ENCODE measurements at places on chromosomes 7 and 10. TPM values are rescaled to one million over a fixed set of nuclear protein-coding genes. Genes with fewer than 3 reads are reported as not detected.

EXOSC1 gene
- total RNA-seq, result 33.7 TPM

GRCh38 chr10:79071396-79071923 lies 2.7 kb downstream of the ZMIZ1 start:
- DNase-seq, result no peak

- DNase-seq, result no peak
Measured at GRCh38 chr10:72228318-72228751, 12.3 kb upstream of the ASCC1 start.

VWDE gene
- 7.5 TPM for total RNA-seq

DNA sequence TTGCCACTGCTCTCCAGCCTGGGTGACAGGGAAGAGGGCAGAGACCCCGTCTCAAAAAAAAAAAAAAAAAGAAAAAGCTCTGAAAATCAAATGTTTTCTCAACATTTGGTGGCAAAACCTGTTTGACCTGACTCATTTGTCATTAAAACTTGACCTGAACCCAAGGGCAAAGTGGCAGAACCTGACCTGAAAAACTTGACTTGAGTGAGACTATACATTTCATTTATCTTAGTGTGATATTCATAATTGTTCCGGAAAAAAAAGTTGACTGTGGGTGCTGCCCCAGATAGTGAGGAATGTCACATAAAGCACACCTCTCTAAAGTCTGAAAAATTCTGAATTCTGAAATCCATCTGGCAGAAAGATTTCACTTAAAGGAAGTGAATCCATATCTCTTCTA lies 2.3 kb upstream of the TAX1BP1 start:
- DNase-seq, result no peak

GNAT3 gene
- total RNA-seq, result not detected

GPRIN2 gene
- total RNA-seq, result not detected

DNA sequence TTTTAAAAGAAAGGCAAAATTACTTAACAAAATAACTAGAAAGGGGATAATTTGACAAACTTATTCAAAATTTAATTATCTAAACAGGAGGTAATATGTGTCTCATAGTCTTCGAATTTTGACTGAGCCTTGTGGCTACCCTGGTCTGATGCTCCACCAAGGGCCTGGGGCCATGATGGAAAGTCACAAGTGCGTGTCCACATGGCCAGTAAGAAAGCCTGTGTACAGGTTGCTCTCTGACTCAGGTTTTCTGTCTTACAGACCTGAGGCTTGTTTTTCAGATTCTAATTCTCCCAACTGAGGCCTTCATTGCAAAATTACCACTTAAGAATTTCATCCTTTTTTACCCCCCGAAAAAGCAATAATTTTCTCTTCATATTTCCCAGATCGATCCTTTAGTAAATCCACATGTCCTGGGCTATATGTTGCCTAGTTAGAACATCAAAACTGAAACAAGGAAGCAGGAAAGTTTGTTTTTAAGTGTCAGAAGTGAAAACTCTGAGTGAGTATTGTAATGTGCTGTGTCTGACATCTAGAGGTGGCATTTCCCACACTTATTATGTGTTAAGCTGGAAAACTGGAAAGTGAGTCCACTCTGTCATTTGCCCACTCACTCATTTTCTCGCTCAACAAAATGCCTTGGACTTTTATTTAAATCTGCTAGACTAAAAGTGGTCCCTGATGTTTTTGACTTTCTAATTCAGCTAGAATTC lies 10.0 kb downstream of the CYP3A43 start:
- peak; percentile 24 for DNase-seq

DNA sequence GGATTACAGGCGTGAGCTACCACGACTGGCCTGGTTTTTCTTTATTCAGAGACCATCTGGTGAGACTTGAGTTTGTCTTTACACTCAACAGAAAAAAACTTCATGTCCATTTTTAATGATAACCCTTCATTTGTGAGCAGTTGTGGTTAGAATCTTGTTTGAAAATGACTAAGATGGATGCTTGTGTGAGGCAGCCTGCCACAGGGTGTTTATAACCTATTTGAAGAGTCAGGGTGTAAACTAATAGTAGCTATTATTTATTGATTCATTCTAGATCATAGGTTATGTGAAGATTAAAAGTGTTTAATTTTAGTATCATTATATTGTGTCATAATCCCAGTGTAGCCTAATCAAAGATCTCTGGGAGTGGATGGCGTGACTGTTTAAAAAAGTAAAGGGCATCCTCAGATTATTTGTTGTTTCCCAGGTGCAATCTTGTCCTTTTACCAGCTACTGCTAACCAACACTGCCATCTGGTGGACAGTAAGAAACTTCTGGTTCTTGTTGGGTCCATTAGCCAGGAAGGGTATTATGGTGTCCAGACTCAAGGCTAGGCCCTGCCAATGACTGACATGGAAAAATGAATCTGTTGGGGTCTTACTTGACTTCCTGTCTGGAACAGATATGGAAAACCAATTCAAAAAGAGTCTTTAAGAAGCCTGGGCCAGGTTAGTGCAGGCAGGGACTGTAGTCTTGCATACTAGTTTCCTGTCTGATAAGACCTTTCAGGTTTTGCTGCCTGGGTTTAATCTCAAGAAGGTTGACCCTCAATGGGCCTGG lies 24.9 kb downstream of the NRBF2 start:
- peak; percentile 78 for DNase-seq

VAX1 gene
- under 0.01 TPM for total RNA-seq

NCF1 gene
- total RNA-seq, result 2.2 TPM

GRCh38 chr10:28217848-28218247 lies 85.0 kb downstream of the MPP7 start:
- DNase-seq, result no peak

EXOC6 gene
- 14.0 TPM for total RNA-seq

DNA sequence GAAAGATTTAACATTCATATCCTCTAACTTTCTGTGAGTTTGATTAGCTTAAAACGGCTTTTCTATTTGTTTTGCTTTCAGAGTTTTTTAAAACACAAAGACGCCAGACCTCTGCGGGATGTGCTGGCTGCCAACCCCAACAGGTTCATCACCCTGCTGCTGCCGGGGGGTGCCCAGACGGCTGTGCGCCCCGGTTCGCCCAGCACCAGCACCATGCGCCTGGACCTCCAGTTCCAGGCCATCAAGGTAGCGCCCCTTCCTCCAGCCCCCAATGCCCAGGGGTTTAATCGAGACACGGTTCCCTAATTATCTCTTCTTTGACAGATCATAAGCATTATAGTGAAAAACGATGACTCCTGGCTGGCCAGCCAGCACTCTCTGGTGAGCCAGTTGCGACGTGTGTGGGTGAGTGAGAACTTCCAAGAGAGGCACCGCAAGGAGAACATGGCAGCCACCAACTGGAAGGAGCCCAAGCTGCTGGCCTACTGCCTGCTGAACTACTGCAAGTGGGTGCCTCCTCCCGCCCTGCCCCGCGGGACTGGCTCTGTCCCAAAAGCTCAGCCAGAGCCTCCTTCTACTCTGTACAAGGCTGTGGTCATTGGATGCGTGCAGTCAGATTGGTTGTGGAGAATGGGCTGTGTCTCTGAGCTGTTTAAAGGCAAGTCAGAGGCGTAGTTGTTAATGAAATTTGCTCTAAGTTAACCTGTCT lies 71.2 kb downstream of the TRRAP start:
- no peak for DNase-seq

GRCh38 chr7:103630318-103630717 lies 184.3 kb upstream of the SLC26A5 start:
- DNase-seq, result no peak

DNA sequence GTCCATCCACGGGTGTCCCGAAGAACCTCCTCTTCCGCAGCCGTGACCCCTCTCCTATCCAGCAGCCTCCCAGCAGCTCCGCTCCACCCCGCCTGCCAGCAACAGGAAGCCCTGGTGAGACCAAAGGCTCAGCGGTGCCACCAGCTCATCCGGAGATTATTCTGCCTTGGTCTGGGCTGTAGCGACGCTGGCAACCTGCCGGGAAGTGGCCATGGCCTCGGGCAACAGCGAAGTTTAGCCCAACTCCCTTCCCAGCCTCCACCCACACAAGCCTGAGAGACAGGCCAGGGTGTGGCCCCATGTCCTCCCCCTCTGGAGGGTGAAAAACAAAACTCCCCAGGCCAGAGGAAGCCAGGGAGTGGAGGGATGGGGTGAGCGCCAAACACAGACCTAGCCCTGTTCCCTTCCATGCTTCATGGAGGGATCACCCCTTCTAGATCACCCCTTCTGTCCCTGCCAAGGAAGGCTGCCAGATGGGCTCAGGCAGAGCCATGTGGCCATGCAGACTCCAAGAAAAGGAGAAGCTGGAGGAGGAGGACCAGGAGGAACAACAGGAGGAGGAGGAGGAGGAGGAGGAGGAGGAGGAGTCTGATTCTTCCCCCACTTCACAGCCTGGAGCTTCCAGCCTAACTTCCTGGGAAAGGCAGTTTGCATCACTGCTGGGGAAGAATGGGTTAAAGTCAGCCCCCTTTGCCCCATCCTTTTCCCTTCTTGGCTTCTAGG lies 918 bp downstream of the CALHM2 start:
- DNase-seq, result peak; percentile 34

H2BK1 gene
- not detected for total RNA-seq

GRCh38 chr7:141178486-141179135 lies 104.7 kb downstream of the TMEM178B start:
- DNase-seq, result no peak

- no peak for DNase-seq
Measured at GRCh38 chr10:93267521-93267920, 193.8 kb downstream of the CYP26A1 start.

DNA sequence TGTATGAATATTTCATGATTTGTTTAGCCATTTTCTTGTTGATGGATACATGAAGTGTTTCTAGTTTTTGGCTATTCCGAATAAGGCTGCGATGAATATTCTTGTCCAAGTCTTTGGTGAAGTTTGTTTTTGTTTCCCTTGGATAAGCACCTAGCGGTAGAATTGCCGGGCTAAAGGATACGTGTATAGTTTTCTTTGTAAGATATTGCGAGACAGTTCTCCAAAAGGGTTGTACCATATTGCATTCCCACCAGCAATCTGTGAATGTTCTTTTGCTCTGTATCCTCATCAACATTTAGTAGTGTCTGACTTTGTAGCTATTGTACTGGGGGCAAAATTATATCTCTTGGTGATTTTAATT lies 142.6 kb downstream of the DOCK1 start:
- DNase-seq, result no peak

DNA sequence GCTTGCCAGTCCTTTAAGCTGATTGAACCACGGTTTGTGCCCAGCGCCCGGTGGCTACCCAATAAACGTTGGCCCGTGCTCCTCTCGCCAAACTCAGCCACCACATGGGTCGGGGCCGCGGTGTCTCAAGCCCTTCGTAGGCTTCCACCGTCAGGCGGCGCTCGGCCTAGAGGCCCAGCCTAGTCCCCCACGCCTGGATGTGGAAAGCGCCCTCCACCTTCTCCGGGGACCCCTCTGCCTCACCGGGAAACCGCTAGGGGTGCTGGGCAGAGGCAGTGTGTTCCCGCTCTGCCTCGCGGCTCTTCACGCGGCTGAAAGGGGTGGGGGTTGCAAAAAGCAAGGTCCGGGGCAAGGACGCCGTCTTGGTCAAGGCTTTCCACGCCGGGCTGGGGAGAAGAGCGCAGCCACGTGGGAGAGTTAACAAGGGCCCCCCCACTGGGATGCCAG lies 29.8 kb downstream of the LEP start:
- peak; percentile 6 for DNase-seq

DNA sequence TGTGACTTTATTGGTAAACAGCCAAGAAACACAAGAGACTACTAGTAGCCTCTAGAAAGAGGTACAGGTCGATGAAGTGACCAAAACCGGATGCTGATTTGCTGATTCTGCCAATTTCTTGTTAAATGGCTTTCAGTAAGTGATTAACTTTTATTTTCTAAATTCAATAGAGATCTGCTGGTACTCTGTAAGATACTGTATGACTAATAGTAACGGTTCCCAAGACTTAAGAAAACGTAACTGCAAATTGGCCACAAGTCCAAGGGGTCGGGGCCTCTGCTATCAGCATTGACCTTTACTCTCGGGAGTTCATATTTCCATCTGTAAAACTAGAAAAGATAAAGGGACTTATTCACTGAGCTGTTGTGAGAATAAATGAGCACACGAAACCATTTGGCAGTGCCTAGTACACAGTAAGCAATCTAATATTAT lies 1.4 kb downstream of the FAM3C start:
- no peak for DNase-seq

- DNase-seq, result no peak
Measured at GRCh38 chr10:100537475-100537874, 1.7 kb downstream of the HIF1AN start.

SFXN3 gene
- 123 TPM for total RNA-seq

CDC14C gene
- total RNA-seq, result not detected

SH2D4B gene
- total RNA-seq, result under 0.01 TPM

ACADSB gene
- total RNA-seq, result 3.0 TPM

DNA sequence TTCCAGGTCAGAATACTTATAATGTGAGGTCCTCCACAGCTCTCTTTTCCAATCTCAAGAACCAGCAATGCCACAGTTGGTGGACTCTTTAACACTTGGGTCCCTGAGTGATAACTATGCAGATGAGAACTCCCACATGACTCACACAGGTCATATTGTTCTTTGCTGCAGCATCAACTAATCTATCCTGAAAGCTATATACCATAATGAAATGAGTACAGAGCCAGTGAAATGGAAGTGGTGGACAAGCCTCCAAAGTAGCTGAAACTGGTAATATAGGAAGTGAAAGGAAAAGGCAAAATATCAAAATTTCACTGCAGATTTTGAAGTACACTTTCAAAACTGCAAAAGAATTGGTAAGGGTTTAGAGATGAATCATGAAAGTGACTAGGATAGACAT lies 45.6 kb downstream of the SORCS1 start:
- no peak for DNase-seq

DNA sequence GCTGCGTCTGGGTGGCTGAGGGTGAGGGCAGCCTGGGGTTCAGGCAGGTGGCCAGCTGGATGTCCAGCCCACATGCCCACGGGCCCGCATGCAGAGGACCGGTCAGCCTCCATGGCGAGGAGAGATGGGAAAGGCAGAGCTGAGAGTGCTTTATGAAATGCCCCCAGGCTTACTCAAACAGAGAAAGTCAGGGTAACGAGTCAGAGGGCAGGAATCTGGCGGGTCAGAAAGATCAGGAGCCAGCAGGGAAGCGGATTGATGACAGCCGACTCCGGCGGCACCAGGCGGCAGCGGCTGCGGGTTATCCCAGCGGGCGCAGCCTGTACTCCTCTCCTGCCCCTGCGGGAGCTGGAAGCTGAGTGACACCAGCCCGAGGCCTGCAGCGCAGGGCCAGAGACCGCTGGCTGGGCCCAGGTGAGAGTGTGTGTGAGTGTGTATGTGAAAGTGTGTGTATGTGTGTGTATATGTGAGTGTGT lies 13.4 kb downstream of the SLC13A4 start:
- no peak for DNase-seq

DNA sequence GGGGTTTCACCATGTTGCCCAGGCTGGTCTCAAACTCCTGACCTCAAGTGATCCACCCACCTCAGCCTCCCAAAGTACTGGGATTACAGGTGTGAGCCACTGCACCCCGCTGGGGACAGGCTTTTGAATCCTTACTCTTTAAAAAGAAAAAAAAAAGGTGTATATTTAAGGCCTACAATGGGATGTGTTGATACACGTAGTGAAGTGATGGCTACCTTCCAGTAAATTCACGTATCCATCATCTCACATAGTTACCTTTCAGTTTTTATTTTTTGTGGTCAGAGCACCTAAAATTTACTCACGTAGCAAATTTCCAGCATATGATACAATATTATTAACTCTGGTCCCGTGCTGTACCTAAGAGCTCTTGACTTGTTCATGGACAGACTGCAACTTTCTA lies 119.5 kb upstream of the INSYN2A start:
- DNase-seq, result no peak

- no peak for DNase-seq
Measured at GRCh38 chr7:102120666-102121195, 165.9 kb upstream of the SH2B2 start.

UPK3B gene
- total RNA-seq, result 1.1 TPM
